Upper lobe of right lung (tissue), 1 donor: ENCODE measurements at places on chromosomes 7 and 10. TPM values are rescaled to one million over a fixed set of nuclear protein-coding genes. Genes with fewer than 3 reads are reported as not detected.
A peak's percentile ranks its signal among the peaks of the same experiment; 100 is the strongest.

DNA sequence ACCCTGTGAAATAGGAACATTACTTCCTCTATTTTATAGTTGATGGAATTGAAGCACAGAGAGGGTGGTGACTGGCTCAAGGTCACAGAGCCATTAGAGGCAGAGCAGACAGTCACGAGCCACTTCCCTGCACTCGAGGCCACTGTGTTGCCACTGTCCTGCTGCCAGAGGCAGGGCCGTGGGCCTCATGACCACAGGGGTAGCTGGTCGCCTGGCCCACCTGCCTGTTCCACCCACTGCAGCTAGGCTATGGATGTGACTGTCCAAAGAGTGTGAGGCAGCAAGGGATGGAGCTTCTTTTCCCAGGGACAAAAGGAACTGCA, 38.2 kb downstream of the RPS24 start:
- DNase-seq, result no peak

DNA sequence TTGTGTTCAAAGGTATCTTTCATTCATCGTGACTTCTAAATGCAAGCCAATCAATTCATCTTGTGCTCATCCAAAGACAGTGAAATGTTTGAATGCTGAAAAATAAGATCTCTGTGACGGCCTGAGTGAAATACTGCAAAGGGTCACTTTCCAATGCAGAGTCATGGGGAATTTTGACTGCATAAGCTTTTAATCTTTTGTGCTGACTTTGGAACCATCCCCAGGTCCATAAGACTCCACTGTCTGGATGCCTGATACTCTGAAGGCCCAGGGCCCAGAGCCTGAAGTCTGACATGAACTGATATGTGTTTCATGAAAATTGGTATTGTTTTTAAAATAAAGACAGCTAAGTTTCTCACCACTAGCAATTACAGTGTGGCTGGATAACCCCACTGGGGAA, 39.0 kb downstream of the PPP1R3C start:
- DNase-seq, result no peak

DNA sequence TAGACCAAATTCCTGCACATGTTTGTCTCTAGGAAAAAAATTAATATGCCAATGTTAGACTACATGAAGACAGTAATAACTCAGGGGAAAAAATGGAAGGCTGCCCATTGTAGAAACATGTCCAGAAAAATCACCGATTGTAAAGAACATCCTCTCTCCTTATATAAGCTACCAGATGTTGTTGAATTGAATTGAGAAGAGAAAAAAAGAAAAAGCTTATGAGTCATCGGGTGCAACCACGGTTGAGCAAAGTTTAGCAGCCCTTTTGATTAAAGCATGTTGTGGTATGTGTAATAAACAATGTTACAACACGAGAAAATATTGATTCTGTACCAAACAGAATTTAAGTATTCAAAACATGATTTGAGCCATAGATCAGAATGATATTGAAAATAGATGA, 102.3 kb upstream of the ARHGAP21 start:
- no peak for DNase-seq

The PODXL gene
- 99.9 TPM for total RNA-seq

The UCMA gene
- not detected for total RNA-seq

The HMX3 gene
- not detected for total RNA-seq

GRCh38 chr7:50663396-50664102, 98.3 kb upstream of the DDC start:
- DNase-seq, result no peak

DNA sequence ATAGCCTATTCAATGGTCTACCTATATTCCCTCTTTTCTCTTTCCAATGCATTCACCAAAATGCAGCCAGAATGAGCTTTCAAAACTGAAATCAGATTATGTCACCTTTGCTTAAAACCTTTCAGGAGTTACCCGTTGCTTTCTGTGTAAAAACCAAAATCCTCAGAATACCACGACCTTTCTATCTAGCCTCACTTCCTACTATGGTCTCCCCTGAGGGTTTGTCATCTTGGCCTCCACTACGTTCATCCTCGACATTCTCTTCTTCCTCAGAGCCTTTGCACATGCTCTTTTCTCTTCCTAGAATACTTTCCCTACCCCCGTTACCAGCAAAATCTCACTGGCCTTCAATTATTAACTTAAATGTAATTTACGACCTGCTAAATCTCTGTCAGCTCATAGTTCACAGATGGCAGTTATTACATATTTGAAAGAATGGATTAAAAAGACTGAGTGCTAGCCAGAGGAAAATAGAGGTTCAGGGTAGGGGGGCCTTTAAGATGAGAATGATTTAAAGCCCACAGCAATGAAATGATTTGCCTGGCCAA, 380.8 kb upstream of the C7orf33 start:
- no peak for DNase-seq

The TECPR1 gene
- 55.2 TPM for total RNA-seq

The NET1 gene
- total RNA-seq, result 42.8 TPM

- no peak for DNase-seq
Measured at GRCh38 chr7:113414401-113415035, 296.2 kb upstream of the SMIM30 start.

GRCh38 chr10:31961277-31962074, 32.8 kb upstream of the ARHGAP12 start:
- no peak for DNase-seq

DNA sequence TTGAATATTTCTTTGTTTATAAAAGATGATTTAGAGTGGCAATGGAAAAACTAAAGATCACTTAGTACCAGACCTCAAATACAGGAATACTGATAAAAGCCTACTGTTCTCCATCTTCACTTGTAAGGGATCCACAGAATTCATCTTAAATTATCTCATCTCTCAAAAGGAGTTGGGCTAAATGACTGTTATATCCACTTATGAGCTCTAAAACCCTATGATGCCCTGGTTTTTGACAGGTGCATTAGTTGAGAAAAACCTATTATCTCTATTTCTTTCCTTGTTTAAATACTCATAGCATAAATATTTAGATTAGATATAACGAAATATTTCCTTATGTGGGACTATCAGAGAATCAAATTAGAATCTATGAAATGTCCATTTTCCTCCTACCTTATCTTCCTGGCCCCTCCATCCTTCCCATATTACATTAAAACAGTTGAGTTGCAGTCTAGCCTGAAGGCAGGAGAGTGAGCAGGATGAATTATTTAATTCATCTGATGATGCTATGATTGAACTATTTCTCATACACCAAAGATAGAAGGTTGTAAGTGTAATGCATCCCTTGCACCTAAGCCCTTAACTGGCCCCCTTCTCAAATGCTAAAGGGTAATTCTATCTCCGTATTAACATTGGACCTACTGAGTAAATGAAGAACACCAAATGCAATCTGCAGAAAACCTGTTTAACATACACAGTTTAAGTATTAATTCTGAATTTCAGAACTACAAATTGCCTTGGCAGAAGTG, 29.7 kb downstream of the PPP3CB start:
- no peak for DNase-seq

GRCh38 chr10:63769367-63769766, 248.2 kb downstream of the REEP3 start:
- no peak for DNase-seq

DNA sequence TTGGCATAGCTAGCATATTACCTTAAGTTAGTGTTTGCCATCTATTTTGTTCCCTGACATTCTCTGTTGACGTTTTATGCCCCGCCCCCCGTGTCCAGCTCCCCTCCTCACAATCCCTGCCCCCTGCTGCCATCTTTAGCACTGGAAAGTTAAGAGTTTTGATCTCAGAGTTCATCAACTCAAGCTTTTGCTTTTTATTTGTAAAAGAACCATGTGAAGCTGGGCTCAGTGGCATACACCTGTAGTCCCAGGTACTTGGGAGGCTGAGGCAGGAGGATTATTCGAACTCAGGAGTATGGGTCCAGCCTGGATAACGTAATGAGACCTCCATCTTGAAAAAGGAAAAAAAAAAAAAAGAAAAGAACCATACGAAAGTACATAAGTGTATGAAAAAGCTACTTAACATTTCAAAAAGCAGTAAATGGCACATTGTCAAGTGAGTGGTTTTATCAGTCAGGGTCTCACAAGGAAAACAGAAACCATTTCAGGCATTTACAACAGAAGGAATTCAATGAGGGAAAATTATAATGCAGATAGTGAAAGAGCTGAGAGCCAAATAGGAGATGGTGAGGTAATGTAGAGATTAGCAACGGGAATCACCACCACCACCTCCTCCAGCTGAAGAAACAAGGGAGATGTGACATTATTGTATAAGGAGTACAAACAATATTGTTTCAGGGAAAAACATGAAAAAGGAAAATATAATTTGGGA, 64.9 kb downstream of the MCU start:
- no peak for DNase-seq

The TUBB8 gene
- 0.20 TPM for total RNA-seq

- DNase-seq, result no peak
Measured at GRCh38 chr7:37531225-37531624, 82.6 kb upstream of the ELMO1 start.

- no peak for DNase-seq
Measured at GRCh38 chr10:106931853-106932249, 232.7 kb downstream of the SORCS1 start.

DNA sequence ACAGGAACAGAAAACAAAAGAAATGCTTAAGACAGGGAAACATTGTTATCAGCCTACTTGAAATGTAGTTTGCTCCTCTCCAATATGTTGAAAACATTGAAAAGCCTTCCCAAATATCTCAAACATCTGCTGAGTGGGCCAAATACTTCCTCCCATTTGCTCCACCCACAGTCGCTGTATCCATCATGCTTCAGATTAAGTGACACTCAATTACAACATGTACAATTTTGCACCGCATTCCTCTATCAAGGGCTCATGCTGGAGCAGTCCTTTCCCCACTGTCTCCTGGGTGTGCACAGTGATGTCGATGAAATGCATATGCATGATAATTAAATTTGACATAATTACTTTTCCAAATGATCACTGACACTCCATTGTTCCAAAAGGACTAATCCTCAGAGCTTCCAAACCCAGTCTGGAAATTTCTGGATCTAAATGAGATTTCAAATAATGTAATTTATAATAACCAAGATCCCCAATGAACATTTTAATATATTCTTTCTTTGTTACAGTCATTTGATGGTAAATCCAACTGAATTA, 604.6 kb downstream of the GRID1 start:
- no peak for DNase-seq

DNA sequence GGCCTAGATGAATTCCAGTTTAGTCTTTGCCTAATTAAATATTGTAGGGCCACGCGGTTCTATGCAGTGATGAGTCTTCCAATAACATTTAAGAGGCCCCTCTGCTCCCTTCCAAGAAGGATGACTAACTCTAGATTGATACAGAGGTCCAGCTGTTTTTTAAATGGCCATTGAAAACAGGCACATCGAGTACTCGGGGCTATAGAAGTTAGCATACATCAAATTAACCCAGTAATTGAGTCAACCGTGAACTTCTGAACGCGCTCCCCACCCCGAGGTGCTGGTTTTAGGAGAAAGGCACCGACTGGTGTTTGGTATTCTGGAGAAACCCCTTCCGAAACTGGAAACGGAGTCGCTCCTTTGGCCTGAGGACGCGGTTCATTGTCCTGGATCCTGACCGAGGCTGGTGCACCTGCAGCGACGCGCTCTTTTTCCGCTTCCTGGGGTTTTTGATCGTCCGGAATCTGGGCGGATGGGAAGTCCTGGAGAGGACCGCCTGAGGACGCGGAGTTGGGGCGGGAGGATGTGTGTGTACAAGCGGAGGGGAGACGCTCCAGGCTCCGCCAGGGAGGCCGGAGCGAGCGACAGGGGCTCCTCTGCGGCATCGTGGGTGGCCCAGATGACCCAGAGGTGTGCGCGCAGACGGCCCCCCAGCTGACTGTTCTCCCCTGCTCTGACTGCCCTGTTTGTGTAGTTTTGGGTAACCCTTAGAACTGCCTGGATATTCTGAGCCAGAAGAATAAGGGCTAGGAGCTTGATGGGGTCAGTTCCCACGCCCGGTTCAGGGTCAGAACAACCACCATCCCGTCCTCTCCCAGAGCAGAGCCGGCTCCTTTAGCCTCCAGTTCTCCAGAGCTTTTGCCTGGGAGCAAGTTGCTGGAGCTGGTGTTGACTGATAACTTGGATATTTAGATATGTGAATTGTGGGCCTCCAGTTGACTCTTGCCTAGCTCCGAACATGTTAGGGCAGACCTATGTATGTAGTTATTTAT, 711 bp downstream of the FAM221A start:
- peak; percentile 86 for DNase-seq
